ENCODE measurements at places on chromosomes 3 and 15.

DNA sequence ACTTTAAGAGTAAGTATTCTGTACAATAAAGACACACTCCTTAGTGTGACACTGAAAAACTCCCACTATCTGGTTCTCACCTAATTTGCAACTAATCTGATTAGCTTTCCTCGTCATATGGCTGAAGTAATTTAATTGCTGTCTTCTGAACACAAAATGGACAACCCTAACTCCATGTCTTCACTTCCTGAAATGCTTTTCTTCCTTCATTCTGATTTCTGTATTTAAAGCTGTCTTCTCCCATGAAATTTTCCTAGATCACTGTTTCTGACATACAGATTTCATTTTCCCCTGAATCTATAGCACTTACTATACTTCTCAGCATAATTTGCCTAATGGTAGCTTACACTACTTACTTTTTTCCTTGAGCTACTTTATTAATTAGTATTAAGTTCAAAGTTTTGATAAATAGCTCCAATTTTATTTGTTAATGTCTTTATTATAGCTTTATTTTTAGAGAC lies 6.3 kb downstream of the CCPG1 start:
- DNase-seq, result no peak

DNA sequence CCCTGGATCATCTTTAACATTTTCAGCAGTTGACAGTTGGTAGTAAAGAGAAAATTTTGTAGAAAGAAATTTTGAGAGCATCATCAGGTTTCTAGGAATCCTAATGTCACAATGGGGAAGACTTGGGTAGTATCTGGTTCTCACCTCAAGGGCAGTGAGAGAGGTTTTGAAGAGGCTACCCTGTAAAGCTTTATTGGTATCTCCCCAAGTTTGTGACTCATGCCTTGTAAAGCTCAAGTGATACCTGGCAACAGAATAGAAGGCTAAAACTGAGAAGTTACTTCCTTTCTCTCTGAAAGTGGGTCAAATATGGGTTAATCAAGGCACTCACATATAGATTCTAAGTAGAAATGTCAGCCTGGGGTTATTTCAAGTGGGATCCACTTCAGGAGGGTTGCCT lies 196.4 kb downstream of the SUCNR1 start:
- DNase-seq, result no peak

DNA sequence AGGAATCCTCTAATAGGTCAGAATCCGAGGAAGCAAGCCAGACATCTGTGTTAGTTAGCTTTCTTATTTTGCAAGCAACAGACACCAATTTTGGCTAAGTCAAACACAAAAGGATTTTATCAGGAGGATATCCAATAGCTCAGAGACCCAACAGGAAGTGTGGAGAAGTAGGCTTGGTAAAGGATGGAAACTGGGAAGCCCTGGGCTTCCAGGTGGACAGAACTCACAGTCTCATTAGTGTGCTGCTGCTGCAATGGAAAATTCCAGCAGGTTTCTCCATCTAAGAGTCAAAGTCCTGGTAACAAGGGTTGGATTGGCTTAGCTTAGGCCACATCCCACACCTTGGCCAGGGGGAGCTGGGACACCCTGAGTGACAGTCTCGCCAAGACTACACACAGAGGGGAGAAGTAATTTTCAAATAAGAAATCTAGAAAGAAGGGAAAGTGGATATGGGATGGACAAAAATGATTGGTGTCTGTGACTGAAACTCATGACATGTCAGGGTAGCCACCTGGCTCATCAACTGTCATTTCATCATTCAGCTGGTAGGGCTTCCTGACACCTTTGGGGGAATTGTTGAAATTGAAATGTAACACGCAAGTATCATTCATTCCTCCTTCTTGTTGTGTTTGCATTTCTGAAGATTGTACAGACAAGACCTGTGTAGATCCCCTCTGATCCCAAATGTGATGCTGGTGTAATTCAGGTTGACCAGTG lies 158.6 kb downstream of the THSD4 start:
- DNase-seq, result no peak

GRCh38 chr3:62376906-62377877 lies 3.8 kb upstream of the FEZF2 start:
- peak; percentile 22 for DNase-seq

DNA sequence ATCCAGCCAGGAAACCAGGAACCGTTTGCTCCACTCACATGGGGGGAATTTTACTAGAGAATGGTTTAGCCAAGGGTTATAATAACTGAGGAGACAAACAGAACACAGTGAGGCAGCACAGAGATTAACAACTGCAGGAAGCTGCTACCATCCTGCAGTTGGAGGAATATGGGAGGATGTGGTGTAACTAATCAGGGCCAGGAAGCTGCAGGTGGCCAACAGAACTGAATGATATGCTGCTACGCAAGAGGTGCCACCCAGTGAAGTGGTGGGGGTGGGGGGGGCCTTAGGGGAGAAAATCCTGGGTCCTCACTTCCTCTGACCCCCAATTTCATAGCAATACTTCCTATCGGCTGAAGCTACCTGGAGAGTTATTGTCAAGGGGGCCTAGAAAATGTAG lies 306.4 kb upstream of the STT3B start:
- DNase-seq, result no peak

GRCh38 chr3:49845694-49846093 lies 10.7 kb downstream of the TRAIP start:
- no peak for DNase-seq

DNA sequence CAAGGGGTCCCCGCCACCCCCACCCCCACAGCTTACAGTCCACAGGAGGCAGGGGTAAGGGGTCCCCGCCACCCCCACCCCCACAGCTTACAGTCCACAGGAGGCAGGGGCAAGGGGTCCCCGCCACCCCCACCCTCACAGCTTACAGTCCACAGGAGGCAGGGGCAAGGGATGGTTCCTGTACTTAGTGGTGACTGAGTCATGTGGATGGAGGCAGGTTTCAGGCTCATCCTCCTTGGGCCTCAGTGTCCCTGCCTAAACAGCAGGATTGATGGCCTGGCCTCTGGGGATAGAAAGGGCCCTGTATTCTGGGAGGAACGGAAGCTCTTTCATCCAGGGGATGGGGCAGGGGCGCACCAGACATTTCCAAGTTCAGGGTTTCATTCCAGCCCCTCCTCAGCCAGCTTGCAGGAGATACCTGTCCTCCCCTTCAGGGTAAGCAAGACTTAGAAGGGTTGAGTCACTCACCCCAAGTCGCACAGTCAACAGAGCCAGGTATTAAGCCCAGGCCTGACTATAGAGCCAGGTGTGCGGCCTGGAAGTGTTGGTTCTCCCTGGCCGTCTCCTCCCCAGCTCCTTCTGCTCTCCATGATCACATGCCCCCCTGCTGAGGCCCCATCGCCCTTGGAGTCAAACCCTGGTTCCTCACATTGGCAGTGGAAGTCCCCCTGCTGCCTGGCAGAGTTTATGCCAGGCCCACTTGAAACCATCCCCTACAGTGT lies 12.5 kb downstream of the CSK start:
- DNase-seq, result no peak

DNA sequence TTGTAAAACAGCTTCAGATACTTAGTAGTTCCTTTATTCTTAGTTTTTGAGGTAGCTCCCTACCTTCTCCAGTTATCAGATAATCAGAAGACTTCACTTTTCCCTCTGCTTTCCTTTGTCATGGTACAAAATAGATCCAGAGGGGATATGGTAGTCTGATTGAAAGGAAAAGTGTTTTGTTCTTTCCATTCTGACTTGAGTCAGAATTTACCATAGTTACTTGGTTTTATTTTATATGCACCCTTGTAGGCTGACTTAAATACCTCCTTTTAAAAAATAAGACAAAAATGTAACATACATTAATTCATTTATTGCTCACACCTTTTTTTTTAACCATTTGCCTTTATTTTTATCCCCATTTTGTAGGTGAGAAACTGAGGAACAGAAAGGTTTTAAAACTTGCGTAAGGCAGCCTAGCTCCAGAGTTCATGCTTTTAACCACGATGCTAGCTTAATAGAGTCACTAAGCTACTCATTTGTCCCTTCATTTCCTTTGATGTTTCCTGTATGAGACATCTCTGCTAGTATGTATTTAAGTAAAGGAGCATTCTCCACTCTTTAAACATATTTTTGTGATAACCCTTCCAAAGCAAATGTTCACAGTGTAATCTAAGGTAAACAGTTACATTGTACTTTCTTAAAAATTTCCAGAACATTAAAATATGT lies 187.5 kb downstream of the KLHL25 start:
- DNase-seq, result no peak

DNA sequence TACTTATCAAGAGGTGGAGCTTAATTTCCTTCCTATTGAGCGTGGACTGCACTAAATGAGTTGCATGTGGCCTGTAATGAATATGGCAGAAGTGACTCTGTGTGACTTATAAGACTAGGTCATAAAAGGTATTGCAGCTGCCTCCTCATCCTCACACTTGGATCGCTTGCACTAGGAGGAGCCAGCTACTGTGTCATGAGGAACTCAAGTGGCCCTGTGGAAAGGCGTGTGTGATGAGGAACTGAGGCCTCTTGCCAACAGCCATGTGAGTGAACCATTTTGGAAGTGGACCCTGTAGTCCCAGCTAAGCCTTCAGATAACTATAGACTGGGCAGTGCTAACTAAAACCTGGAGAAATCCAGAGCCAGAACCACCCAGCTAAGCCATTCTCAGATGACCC lies 7.1 kb upstream of the SLC30A4 start:
- no peak for DNase-seq

- no peak for DNase-seq
Measured at GRCh38 chr3:119898478-119899191, 116.7 kb downstream of the NR1I2 start.

DNA sequence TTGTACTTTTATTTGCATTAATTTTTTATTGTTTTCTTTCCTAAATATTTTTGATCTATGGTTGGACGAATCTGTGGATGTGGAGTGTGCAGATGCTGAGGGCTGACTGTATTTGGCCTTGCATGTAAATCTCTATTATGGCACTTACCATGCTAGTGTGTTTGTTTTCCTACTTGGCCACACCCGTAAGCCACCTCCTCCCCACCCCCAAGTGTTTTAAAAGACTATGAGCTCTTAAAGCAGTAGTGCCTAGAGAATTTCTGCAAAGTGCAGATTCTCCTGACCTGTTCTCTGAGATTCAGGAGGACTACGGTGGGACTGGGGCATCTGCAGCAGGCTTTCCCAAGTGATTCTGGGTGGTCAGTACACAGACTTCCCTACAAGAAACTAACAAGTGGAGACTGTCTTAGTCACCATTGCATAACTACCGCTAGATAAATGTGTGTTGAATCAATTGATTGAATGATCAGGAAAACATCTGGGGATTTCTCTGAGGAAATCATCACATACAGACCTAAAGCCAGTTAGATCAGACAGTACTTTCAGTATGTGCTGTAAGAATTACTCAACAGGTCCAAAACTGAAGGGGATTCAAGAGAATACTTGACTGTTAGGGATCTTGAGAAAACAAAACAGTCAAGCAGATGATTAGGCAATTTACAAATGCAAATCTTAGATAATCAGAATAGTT lies 6.2 kb upstream of the TIPARP start:
- DNase-seq, result no peak

- DNase-seq, result no peak
Measured at GRCh38 chr3:143070977-143071551, 48.5 kb upstream of the CHST2 start.

GRCh38 chr3:51271172-51271571 lies 113.9 kb upstream of the MANF start:
- DNase-seq, result no peak

GRCh38 chr3:119469418-119470189 lies 841 bp downstream of the POGLUT1 start:
- no peak for DNase-seq

DNA sequence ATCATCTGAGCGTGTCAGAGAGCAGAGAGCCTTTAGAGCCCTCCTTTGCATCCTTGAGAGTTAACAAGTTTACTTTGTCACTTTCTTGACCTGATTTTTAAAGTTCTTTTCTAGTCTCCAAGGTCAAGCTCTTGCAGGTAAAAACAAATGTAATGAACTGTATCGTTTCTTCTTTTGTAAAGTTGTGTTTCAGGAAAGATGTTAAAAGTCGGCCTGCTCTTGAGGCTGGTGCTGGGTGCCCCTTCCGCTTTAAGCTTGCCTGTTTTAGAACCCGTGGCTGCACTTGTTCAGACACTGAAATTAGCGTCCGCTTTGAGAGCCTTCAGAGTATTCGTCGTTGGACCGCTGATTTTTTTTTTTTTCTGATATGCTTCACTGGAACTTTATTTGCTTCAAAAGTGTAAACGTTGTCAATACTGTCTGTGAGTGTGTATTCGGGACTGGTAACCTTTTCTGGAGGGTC lies 52.6 kb upstream of the ULK4 start:
- no peak for DNase-seq

GRCh38 chr3:126528800-126529541 lies 5.0 kb downstream of the CHST13 start:
- DNase-seq, result no peak

DNA sequence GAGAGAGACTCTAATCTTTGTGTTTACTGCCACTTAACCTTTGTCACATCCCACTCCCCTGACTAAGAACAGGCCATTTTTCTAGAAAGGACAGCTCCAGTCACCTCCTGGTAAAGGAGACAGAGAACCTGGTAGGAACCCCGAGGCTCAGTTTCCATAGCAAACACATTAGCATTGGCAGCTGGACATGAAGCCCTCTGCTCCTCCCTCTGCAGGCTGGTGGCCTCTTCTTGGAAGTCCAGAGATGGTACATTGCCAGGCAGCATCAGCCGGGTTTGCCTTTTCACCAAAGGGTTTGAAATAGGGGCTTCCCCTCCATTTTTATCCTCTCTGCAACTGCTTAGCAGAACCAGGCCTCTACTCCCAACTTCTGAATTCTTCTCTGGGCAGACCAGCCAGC lies 213.4 kb upstream of the SEMA6D start:
- no peak for DNase-seq

DNA sequence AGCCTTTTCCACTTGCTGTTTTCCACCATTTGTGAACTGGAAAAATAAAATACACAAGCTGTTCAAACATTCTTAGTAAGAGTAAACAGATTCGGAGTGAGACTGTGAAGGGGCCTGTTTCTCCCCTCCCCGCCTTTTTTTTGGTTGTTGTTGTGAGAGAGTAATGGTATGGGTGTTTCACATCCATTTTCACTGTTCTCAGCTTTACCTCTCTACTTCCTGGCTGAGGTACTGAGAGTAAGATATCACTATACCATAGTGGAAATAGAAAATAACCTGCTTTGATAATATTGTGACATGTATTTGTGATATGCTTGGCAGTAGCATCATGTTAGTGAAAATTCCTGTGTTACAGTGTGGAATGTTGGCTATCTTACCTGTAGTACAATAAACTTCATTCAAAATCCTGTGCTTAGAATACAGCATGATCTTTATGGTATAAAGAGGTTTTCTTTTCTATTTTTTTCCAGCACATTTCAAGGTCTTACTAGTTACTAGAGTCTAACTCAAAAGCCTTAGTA lies 12.0 kb downstream of the CNTN4 start:
- no peak for DNase-seq

- no peak for DNase-seq
Measured at GRCh38 chr15:88179562-88179961, 77.0 kb downstream of the NTRK3 start.

- DNase-seq, result no peak
Measured at GRCh38 chr3:46228260-46229242, 13.7 kb upstream of the CCR3 start.

- DNase-seq, result no peak
Measured at GRCh38 chr15:48313216-48313615, 18.0 kb upstream of the DUT start.

GRCh38 chr3:147380387-147380951 lies 25.9 kb downstream of the ZIC4 start:
- DNase-seq, result no peak

- DNase-seq, result no peak
Measured at GRCh38 chr15:48925714-48926223, 38.0 kb downstream of the SHC4 start.

Data from endothelial cell (in vitro differentiated cells).